ENCODE measurements at places on chromosomes 5 and 9. TPM values are rescaled to one million over a fixed set of nuclear protein-coding genes. Genes with fewer than 3 reads are reported as not detected.

The GPR151 gene
- not detected for total RNA-seq

The PCDHB4 gene
- total RNA-seq = 0.33 TPM

The CTNND2 gene
- not detected for total RNA-seq

The NEK6 gene
- 31.4 TPM for total RNA-seq

The SLC6A19 gene
- not detected for total RNA-seq

The KIF20A gene
- 61.7 TPM for total RNA-seq

The SLC45A2 gene
- total RNA-seq = 0.10 TPM

The LMX1B gene
- not detected for total RNA-seq

The TMEM252 gene
- not detected for total RNA-seq

The ADGRD2 gene
- not detected for total RNA-seq

The NIPAL4 gene
- not detected for total RNA-seq

The PARP8 gene
- 0.65 TPM for total RNA-seq

Measured in vein endothelial cell (primary cell).